ENCODE measurements at places on chromosomes 13 and 19.

GRCh38 chr19:5134691-5135090 lies 165.8 kb downstream of the KDM4B start:
- DNase-seq = no peak

DNA sequence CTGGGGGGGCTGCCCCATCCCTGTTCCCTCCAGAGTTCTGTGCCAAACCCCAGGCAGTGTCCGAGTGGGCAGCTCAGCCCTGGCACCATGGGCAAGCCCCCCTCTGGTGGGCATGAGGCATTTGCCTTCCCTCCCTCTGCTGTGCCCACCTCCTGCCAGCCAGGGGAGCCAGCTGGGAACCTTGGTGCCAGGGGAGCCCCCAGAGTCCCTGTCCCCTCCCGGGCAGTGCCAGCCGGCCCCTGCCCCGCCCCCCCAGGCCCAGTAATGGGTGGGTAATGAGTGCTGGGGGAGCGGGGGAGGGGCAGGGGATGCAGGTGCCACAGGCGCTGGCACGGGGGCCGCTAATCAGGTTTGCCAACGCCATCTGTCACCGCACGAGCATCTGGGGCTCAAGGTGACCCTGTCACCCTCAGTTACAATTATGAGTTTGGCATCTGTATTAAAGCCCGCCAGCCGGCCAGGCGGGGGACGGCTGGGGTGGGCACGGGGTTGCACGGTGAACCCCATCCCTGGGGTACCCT lies 5.9 kb downstream of the DAND5 start:
- no peak for DNase-seq

GRCh38 chr13:88526186-88526852 lies 855.1 kb downstream of the SLITRK5 start:
- no peak for DNase-seq

GRCh38 chr13:80168089-80168850 lies 172.7 kb downstream of the SPRY2 start:
- DNase-seq = no peak

DNA sequence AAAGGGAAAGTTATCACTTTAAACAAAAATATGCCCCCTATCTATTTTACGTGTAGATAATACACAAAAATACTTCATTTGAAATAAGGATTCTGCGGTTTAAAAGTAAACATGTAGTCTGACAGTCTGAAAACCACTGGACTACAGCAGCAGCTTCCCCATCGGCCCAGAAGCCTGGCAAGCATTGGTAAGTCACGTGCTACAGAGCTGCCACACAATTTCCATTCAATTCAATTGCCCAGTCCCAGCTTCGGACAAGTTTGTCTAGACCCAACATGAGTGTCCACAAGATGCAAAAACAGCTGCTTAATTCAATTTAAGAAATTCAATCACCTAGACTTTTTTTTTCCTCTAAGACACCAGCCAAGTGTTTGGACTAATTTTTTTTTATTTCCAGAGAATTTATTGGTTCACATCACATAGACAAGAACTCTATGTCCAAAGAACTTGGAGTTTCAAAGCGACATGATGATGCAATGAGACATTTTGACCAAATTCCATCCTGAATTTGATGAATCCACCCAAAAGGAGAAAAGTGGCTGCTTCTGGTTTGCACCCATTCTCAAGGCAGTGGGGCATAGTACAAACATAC lies 458.9 kb downstream of the COG6 start:
- DNase-seq = no peak

DNA sequence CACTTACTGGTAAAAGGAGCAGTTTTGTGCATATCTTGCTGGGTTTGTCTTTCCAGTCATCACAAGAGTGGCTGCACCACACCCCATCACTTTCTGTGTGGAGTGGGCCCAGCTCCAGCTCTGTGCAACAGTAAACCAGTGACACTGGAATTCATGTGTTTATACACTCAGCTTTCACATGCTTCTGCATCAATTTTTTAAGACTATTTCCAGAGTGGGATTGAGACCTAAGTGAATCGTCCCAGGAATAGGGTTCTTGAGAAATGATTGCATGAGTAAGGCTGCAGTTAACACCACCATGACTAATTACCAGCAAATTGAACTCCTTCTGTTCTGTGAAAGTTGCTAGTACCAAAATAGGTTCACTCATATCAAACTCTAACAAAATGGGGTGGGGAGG lies 5.3 kb upstream of the CFAP97D2 start:
- no peak for DNase-seq

DNA sequence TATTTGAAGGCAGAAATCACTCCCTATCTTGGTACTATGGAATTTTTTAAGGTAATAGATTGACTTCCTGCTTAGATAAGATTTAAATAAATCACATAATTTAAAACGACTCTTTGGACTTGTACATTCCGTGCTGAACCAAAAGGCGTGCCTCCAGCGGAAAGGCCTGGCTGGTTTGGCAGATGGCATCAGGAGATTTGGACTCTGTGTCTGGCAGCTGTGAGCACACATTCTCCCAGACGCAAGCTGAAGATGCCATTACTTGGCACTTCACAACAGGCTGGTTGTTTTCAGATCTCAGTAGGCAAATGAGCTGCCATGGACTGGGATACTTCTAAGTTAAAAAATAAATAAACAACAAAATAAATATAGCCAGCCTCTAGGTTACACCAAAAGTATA lies 104.5 kb upstream of the SLC15A1 start:
- no peak for DNase-seq

GRCh38 chr13:72004246-72004645 lies 137.2 kb upstream of the DACH1 start:
- DNase-seq = no peak

GRCh38 chr19:55080121-55080967 lies 4.7 kb downstream of the EPS8L1 start:
- DNase-seq = no peak

DNA sequence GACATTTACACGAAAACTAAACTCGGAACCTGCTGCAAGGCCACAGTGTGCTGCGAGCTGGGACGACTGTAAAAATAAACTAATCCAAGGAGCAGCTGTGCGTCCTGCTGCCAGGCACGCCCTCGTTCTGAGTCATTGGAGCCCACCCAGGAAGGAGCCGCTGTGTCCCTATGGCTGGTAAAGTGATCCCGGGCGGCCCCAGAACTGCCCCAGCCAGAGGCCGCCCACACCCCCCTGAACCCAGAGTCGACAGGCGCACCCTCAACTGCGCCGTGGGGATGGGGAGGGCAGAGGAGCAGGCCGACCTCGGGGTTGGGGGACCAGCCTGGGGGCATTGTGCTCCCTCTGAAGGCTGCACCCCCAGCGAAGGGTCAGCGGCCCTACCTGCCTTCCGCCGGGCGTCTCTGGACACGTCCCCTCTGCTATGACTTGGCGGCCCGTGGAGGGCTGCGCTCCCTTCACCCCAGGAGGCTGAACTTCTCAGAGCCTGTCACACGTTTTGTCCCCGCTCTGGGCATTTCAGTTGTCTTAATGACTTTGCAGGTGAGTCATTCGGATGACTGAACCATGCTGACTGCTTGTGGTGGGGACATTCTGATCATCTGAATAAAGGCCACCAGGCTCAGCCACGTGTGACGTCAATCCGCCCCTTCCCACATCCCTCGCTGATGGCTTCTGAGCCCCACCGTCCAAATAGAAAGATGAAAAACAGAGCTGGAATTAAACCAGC lies 42.7 kb downstream of the ADPRHL1 start:
- peak; percentile 47 for DNase-seq

- no peak for DNase-seq
Measured at GRCh38 chr19:42511340-42511739, 16.9 kb downstream of the CEACAM1 start.

DNA sequence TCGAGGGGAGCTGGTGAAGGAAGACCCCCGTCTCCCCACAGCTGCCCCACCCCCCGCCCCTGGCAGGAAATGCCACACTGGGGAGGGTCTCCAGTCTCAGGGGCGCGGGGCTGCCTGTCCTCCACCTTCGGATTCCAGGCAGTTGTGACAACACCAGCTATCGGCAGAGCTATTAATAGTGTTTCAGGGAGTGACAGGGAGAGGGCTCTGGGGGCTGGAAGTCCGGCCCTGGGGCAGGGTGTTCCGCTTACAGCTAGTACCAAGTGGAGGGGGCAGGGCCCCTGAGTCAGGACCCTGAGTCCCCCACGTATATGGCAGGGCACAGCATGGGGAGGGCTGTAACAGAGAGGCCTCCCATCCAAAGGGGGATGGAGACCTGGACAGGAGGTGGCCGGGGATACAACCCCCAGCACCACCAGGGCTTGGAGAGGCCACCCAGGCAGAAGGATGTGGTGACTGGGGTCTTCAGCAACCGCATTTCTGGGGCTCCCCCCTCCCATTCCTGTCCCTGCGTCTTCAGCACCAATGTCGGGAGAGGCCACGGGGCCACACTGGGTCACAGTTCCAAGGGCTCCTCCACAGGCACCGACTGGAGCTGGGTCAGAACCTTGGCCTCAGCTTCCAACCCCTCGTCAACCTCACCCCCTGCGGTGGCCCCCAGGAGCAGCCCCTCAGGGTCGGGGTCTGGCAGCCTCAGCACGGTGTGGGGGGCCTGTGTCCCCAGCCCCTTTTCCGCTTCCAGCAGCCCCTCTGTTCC lies 3.9 kb downstream of the SIX5 start:
- DNase-seq = no peak

GRCh38 chr13:42821437-42821836 lies 40.1 kb downstream of the FAM216B start:
- DNase-seq = peak; percentile 50

DNA sequence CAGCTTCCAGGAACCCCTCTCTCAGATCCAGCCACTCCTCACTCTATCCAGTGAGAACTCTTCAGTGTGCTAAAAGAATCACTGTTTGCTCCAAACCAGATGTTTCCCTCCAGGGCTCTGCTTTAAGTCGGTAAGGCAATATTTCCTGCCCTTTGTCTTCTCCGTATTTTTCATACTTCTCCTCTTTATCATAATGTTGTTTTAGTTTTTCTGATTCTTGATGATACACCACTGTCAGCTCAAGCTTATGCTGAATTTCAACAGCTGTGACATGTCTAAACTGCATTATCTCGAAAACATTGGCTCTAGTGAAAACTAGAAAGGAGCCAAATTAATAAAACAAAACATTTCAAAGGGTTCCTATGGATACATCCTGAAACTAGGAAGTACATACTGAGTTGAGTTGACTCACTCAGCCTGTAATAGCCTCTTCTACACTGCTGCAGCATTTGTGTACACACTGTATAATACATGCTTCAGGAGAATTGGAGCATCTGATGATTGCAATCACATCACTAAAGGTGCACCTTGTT lies 39.8 kb downstream of the GPR180 start:
- DNase-seq = peak; percentile 64

- DNase-seq = no peak
Measured at GRCh38 chr19:45947926-45948325, 25.7 kb downstream of the NOVA2 start.

- no peak for DNase-seq
Measured at GRCh38 chr13:47135800-47136503, 239.1 kb upstream of the HTR2A start.

DNA sequence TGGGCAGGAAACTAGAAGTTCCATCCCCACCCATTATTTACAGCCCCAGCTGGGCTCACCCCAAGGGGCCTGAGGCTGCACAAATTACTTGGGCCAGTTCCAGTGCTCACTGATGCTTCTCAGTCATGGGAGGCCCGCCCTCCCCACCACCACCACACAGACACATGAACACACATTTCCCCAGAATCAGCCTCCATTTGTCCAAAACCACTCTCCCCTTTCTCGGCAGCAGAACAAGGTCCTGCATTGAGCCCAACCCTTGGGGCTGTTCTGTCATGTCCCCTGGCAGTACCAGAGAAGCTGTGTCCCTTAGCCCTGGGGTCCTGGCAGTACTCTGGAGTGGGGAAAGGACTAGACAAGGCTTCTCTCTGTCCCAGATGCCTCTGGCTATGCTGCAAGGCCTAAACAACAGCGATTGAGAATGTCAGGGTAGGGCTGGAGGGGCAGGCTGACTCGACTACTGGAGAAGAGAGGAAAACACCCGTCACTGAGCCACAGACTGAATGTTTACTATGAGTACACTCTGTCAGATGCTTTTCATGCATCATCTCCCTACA lies 21.8 kb downstream of the SAMD4B start:
- DNase-seq = no peak

- no peak for DNase-seq
Measured at GRCh38 chr13:41622432-41623429, 165.4 kb downstream of the RGCC start.

- DNase-seq = no peak
Measured at GRCh38 chr19:30376272-30376671, 4.1 kb downstream of the ZNF536 start.

- no peak for DNase-seq
Measured at GRCh38 chr13:27783111-27783510, 9.2 kb upstream of the GSX1 start.

- DNase-seq = no peak
Measured at GRCh38 chr19:4087787-4088679, 21.3 kb upstream of the ZBTB7A start.

GRCh38 chr19:43634506-43634871 lies 5.2 kb downstream of the CADM4 start:
- DNase-seq = no peak

- no peak for DNase-seq
Measured at GRCh38 chr19:47511681-47512080, 3.2 kb downstream of the NAPA start.

- DNase-seq = no peak
Measured at GRCh38 chr13:110381029-110381360, 73.9 kb downstream of the COL4A2 start.

- no peak for DNase-seq
Measured at GRCh38 chr13:41533266-41534052, 76.1 kb downstream of the RGCC start.

GRCh38 chr19:7811989-7812388 lies 18.0 kb upstream of the EVI5L start:
- no peak for DNase-seq

- DNase-seq = no peak
Measured at GRCh38 chr13:42086582-42086981, 38.1 kb downstream of the DGKH start.

DNA sequence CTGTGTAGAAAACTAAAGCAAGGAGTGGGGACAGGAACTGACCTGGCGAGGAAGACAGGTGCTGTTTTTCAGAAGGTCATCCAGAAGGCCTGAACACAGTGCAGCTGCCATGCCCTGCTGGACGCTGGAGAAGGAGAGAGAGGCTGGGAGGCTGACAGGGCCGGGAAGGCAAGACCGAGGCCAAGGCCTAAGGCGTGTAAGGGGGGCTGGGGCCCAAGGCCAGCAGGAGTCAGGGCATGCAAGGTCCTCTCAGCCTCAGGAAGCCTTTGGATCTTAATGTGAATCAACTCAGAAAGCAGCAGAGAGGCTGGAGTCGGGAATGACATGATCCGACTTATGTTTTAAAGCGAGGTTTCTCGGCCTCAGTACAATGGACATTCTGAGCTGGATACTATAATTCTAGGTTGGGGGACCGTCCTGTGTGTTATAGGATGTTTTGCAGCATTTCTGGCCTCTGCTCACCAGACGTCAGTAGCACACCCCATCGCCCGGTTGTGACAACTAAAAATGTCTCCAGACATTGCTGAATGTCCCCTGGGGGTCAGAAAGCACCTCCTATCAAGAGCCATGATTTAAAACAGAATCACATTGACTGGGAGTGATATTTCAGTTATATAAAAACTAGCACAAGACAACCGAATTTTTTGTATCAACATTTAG lies 530.4 kb downstream of the MYO16 start:
- no peak for DNase-seq
